ENCODE measurements at places on chromosomes 2 and 18.

- DNase-seq = no peak
Measured at GRCh38 chr2:196295005-196295404, 123.6 kb upstream of the STK17B start.

- DNase-seq = no peak
Measured at GRCh38 chr2:150191349-150191748, 296.1 kb downstream of the RND3 start.

DNA sequence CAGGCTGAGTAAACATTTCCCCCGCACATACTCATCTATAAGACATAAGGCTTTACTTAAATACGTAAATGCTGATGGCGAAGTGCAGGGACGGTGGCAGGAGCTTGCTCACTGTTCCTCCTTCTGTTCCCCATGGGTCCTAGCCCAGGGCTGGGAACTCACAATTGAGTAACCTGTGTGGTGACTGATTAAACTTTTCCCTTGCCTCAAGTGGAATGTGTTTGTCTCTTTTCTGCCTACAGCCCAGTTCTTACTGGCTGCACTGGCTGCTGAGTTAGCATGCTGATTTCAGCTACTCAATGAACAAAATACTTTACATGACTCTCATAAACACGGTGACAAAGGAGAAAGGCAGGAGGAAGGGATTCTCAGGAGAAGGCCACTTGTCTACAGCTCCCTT is 87.3 kb downstream of the MARCO start:
- DNase-seq = no peak

DNA sequence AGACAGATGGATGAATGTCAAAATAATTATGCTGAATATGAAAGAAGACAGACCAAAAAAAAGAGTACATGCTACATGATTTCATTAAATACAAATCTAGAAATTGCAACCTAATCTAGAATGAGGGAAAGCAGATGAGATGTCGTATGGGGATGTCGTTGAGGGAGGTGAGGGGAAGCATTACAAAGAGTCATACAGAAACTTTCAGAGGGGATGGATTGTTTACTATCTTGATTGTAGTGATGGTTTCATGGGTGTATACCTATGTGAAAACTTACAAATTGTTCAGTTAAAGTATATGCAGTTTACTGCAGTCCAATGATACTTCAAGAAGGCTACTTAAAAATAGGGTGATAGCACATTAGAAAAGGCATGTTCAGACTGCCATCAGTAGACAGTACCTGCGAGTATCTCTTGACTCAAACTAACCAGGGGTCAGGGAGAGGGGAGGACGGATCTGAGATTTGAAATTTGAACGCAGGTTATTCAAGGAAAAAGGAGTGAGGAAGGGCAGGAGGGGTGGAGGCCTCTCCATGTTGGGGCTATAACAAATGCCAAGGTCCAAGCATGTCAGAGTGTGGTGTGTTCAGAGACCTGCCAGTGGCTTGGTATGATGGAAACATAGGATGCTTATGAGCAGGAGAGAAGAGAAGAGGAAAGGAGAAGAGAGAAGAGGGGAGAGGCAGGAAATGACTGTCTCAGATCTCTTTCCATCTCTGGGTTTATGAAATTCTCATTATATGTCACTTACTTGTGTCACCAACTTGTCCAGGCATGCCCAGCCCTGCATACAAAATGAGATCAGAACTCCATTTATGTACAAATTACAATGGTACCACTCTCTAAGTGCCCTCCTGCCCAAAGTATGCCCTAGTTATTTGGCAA is 257.3 kb upstream of the CXCR4 start:
- no peak for DNase-seq

GRCh38 chr2:192416060-192416459 is 221.3 kb upstream of the TMEFF2 start:
- DNase-seq = no peak

DNA sequence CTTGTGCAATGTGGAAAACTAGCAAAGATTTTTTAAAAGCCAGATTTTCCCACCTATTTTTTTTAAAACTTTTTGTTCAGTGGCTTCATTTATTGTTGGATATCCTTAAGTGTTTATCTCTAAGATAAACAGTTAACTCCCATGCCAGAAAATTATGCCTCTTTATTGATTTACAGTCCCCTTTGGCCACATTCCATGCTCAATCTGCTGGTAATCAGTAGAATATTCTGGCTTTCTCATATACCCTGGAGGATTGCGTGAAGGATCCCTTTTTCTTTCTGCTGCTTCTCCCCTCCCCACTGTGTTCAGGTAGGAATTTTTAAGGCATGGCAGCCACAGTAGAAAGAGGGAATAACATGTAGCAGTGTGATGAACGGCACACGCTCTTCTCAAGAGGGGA is 2.6 kb downstream of the GRHL1 start:
- DNase-seq = no peak

DNA sequence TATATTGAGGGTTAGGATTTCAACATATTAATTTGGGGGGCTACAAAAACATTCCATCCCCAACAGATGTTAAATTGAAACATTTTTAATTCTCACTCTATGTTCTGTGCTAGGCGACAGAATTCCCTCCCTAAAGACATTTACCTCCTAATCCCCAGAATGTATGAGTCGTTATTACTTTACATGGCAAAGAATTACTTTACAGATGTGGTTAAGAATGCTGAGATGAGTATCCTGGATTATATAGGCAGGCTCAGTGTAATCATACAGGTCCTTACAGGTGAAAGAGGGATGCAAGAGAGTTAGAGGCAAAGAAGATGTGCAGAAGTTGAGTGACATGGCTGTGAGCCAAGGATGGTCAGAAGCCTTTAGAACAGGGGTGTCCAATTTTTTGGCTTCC is 974.1 kb upstream of the ACVR2A start:
- no peak for DNase-seq

GRCh38 chr18:25704071-25704470 is 352.1 kb upstream of the ZNF521 start:
- no peak for DNase-seq

DNA sequence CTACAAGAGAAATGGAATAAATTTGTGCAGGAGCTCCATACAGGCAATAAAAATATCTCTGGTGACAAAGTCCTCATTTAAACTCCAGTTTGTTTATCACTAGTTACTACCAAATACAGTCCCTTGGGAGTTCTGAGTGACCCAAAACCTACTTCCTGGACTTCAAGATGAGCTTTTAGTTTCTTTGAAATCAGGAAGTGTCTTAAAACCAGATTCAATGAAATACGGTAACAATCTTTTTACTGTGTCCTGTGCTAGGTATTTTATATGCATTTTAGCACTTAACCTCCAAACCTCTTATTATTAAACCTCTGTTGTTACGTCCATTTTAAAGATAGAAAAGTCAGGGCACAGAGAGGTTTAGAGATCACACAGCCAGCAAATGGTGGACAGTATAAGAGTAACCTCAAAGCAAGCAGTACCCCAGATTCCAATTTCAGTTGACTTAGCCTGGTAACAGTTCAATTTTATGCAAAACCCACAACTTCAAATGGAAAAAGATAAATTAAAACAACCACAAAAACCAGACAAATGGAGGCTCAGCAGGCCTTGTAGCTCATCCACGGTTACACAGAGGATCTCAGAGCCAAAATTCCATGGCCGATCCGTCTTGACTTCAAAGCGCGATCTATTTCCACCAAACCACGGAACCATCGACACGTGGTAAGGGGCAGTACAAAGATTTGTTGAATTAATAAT is 1.3 kb upstream of the KCMF1 start:
- DNase-seq = no peak

- DNase-seq = no peak
Measured at GRCh38 chr2:72822794-72823193, 3.0 kb downstream of the EXOC6B start.

GRCh38 chr2:231470246-231470900 is 6.1 kb upstream of the NCL start:
- no peak for DNase-seq

GRCh38 chr2:166057370-166058164 is 70.3 kb downstream of the SCN1A start:
- DNase-seq = no peak

GRCh38 chr2:74676331-74676730 is 22.3 kb downstream of the SEMA4F start:
- no peak for DNase-seq

- no peak for DNase-seq
Measured at GRCh38 chr2:46717344-46718121, 198.1 kb downstream of the MCFD2 start.

DNA sequence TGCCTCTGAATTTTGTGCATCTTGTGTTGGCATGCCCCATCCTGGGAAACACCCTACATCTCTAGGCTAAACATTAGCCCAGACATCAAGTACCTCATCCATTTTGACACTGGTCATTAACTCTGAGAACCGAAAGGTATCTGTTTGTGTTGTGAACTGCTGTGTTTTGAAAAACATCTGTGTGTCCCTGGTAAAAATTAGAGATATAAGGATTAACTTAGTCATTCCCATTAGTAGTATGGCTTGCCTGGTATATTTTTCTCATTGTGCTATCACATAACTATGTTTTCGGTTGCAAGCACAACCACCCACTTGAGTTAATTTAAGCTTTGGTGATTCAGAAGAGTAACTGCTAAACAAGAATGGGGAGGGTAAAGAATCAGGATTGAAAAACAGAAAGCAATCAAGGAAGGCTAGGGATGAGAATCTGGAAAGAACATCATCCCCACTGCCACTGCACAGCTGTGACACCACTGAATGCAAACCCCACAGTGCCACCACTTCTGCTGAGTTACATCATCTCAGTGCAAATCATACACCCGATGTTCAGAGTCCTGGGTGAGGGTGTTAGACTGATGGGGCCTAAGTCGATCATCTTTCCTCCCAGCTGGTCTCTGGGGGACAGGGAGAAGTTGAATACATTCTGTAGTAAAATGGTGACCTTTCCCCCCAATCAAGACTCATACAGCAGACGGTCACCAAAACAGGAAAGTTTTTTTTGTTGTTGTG is 234.0 kb downstream of the EPHA4 start:
- DNase-seq = no peak

- no peak for DNase-seq
Measured at GRCh38 chr2:84885111-84885510, 4.2 kb upstream of the TRABD2A start.

GRCh38 chr2:199936554-199936953 is 18.7 kb downstream of the TYW5 start:
- no peak for DNase-seq

DNA sequence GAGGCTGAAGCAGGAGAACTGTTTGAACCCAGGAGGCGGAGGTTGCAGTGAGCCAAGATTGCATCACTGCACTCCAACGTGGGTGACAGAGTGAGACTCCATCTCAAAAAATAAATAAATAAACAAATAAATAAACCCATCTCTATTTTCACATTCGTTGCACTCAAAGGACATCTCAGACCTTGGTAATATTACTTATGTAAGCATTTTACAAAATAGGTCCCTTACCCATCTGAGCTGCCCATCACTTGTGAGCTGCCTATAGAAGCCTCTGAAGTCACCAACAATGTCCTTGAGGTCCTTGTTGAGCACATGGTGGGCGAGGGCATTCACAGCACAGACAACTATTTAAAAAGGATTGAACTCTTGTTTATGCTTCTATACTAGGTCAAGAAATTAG is 15.4 kb downstream of the ENOSF1 start:
- DNase-seq = no peak

DNA sequence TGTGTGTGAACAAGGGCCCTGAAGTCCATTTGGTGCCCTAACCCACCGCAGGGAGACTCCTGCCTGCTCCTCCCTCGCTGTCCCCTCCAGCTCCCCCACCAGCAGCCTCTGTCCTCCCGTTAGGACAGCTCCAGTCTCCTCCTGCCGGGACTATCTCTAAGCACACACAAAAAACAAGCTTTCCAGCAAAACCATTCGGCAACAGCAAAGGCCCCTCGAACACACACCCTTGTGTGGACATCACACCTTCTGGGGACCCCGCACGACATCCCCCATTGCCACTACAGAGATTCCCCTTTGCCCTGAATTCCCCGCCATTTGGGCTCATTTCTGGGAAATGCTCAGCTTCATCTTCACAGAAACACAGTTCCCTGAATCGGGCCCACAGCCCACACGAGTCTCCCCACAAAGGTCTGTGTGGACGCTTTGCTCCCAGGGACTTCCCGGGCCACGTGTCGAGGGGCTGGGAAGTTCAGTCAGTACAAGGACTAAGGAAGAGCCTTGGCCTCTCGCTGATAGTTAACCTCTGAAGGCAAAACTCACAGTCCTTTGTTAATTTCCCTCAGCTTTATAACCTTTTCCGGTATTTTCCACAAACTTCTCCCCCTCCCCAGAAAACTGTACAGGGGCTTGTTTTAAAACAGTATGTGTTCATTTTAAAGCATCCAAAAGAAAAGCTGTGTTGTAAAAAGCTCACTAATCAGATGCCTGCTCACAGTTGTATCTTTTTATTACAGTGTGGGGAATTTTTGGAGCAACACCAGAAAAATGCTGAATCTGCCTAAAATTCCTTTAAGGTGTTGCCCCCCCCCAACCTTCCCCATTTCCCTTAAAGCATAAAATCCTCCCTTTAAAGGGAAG is 25.9 kb downstream of the SMAD7 start:
- no peak for DNase-seq
